ENCODE measurements at places on chromosomes 11 and 22. TPM values are rescaled to one million over a fixed set of nuclear protein-coding genes. Genes with fewer than 3 reads are reported as not detected.

MUC2 gene
- not detected for total RNA-seq

GRCh38 chr22:28822930-28823551 is 22.7 kb upstream of the XBP1 start:
- H3K36me3 ChIP-seq, result peaks cover 67% of the 10 kb centered on the region
- H3K27me3 ChIP-seq, result no peaks in the 10 kb centered on the region
- H3K27ac ChIP-seq, result peak overlapping the region; percentile 99

DNA sequence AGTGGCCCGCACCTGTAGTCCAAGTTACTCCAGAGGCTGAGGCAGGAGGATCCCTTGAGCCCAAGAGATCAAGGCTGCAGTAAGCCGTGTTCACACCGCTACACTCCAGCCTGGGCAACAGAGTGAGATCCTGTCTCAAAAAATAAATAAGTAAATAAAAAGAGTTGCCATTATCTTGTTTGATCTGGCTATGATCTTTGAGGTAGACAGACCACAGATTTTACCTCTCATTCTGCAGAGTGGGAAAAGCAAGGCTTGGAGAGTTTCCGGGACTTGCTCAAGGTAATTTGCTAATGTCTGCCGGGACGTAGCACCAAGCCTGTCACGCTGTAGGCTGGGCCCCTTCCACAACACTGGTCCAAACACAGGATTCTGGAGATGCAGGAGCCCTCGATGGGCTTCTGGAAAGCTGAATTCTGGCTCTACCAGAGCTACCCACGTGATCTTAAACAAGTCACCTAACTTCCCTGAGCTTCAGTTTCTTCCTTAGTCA is 6.8 kb downstream of the GRAP2 start:
- H3K4me1 ChIP-seq, result peaks cover 74% of the 10 kb centered on the region
- peak overlapping the region; percentile 89 for H3K27ac ChIP-seq
- no peaks in the 10 kb centered on the region for H3K27me3 ChIP-seq
- peak; percentile 39 for DNase-seq
- peaks cover 69% of the 10 kb centered on the region for H3K36me3 ChIP-seq
- H3K4me3 ChIP-seq, result peak overlapping the region; percentile 99

B3GAT1 gene
- 1.4 TPM for total RNA-seq

NCR3LG1 gene
- total RNA-seq, result 0.42 TPM

DNA sequence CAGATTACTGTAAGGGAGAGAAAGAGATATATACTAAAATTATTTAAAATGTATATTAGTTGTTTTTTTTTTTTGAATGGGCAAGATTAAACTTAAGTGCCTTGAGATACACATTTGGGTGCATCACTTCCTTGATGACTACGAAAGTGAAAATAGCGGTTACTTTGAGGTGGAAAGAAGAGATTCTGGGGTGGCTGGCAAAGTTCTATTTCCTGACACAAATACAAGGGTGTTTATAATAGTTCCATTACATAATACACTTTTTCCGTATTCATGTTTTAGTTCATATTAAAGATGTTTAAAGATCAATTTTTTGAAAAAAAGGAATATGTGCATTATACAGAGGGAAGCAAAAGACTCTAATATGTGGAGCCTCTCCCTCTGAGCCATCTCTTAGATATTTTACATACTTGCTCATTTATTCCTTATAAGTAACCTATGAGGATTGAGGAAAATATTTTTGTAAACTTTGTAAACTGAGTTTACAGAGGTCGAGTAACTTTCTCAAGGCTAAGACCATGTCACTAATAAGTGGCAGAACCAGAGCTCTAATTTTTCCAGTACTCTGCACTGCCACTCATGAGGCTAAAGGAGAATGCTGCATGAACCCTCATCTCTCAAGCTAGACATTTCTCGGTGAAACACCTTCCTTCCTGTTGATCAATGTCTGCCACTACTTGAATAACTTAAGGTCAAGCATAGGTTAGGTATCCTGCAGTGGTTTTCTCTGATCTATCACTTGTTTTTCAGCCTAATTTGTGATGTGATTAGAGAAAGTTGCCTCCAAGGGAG is 58.6 kb downstream of the DDIAS start:
- H3K27ac ChIP-seq, result peak overlapping the region; percentile 89
- peaks cover 69% of the 10 kb centered on the region for H3K4me1 ChIP-seq
- H3K36me3 ChIP-seq, result peaks cover 49% of the 10 kb centered on the region
- peak; percentile 72 for DNase-seq

DNA sequence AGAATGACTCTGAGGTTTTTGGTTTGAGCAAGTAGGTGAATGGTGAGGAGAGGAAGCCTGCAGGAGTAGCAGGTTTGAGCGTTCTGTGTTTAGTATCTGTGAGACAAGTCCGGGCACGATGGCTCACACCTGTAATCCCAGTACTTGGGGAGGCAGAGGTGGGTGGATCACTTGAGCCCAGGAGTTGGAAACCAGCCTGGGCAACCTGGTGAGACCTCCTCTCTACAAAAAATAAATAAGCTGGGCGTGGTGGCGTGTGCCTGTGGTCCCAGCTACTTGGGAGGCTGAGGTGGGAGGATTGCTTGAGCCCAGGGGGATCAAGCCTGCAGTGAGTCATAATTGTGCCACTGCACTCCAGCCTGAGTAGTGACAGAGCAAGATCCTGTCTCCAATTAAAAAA is 9.7 kb upstream of the CENATAC start:
- H3K27me3 ChIP-seq, result no peaks in the 10 kb centered on the region
- no peak overlapping the region for H3K27ac ChIP-seq
- H3K36me3 ChIP-seq, result peaks cover 4% of the 10 kb centered on the region
- H3K4me3 ChIP-seq, result no peak overlapping the region

APOBEC3B gene
- 8.8 TPM for total RNA-seq

OR4D9 gene
- not detected for total RNA-seq

GRCh38 chr11:126892756-126893155 is 107.8 kb downstream of the KIRREL3 start:
- no peaks in the 10 kb centered on the region for H3K36me3 ChIP-seq
- no peak overlapping the region for H3K27ac ChIP-seq

TSSK2 gene
- not detected for total RNA-seq

MAP6 gene
- 0.25 TPM for total RNA-seq

DNA sequence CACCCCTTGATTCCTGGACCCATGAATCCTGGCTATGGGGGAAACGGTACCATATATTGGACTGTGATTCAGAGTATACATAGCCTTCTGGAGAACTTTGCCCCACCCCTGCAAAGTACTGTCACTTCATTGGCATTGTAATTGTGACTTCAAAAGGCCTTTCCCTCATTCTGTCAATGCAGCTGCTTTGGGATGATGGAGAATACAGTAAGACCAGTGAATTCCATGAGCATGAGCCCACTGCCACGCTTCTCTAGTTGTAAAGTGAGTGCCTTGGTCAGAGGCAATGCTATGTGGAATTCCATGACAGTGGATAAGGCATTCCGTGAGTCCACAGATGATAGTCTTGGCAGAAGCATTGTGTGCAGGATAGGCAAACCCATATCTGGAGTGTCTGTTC is 25.7 kb upstream of the MSANTD2 start:
- DNase-seq, result no peak
- H3K36me3 ChIP-seq, result no peaks in the 10 kb centered on the region
- H3K27ac ChIP-seq, result no peak overlapping the region

THAP12 gene
- 56.1 TPM for total RNA-seq

DNA sequence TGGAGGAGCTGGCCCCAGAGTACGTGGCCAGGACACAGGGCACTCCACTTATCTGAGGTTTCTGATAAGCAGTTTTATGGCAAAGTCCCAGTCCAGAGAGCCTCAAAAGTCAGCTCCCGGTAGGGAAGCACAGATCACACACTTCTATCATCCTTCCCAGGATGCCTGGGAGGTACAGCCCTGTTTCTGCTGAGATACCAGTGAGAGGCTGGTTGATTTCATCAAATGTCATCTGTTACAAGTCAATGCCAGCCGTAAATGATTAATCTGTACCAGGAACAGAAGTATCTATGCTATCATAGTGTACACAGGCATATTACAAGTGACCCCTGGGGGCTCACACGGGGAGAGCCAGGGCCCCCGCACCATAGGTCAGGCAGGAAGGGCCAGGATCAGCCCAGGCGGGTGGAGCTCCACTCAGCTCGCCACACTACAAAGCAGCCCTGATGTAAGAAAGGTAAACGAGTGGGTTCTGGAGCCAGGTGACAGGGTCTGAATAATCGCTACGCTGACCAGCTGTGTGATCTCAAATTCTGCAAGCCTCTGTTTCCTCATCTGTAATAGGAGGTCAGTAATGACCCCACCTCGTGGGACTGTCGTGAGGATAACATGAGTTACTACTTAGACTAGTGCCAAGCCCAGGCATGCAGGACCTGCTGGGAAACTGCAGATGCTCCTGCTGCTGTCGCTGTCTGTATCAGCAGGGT is 17.6 kb downstream of the PLA2G6 start:
- peaks cover 31% of the 10 kb centered on the region for H3K4me1 ChIP-seq
- DNase-seq, result no peak
- no peak overlapping the region for H3K4me3 ChIP-seq
- no peaks in the 10 kb centered on the region for H3K27me3 ChIP-seq
- peaks cover 24% of the 10 kb centered on the region for H3K36me3 ChIP-seq

- no peaks in the 10 kb centered on the region for H3K36me3 ChIP-seq
- H3K4me1 ChIP-seq, result no peaks in the 10 kb centered on the region
- no peaks in the 10 kb centered on the region for H3K27me3 ChIP-seq
- no peak for DNase-seq
- H3K27ac ChIP-seq, result no peak overlapping the region
- no peak overlapping the region for H3K4me3 ChIP-seq
Observed at GRCh38 chr11:3148255-3148989, 16.7 kb downstream of the OSBPL5 start.

DNA sequence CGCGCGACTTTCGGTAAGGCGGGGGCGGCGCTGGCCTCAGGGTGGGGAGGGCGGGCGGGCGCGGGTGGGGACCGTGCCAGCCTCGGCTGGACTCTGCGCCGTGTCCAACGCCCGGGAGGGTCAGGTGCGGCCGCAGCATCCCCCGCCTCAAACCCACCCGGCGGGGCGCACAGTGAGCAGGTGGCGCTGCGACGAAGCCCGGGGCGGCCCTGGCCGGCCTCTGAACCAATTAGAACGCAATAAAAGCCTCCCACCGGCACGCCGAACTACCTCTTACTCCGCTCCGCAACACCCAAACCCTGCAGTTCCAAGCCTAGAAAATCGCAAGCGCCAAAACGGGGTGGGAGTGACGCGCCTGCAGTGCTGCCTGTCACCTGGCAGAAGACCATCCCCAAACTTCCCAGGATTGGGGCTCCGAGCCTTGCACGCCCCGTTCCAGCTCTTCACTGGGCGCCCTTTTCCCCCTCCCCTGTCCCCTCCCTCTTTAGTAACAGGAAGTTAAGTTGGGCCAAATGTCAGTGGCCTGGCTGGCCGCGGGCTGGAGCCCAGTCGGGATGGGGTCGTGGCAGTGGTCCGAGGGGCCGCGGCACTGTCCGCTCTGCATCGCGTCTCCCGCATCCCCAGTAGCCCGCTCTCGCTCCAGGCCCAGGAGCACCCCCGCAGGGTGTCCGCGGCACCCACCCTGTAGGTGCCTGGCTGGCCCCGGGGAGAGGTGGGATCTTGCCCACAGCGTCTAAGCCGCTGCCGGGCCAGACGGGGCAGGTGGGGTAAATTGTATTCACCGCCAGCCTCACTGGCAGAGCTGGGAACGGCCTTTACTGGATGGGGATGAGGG is 541 bp downstream of the MICAL2 start:
- H3K4me1 ChIP-seq, result peaks cover 46% of the 10 kb centered on the region
- peak overlapping the region; percentile 73 for H3K27ac ChIP-seq
- DNase-seq, result peak; percentile 39
- H3K27me3 ChIP-seq, result no peaks in the 10 kb centered on the region
- H3K4me3 ChIP-seq, result peak overlapping the region; percentile 75

DNA sequence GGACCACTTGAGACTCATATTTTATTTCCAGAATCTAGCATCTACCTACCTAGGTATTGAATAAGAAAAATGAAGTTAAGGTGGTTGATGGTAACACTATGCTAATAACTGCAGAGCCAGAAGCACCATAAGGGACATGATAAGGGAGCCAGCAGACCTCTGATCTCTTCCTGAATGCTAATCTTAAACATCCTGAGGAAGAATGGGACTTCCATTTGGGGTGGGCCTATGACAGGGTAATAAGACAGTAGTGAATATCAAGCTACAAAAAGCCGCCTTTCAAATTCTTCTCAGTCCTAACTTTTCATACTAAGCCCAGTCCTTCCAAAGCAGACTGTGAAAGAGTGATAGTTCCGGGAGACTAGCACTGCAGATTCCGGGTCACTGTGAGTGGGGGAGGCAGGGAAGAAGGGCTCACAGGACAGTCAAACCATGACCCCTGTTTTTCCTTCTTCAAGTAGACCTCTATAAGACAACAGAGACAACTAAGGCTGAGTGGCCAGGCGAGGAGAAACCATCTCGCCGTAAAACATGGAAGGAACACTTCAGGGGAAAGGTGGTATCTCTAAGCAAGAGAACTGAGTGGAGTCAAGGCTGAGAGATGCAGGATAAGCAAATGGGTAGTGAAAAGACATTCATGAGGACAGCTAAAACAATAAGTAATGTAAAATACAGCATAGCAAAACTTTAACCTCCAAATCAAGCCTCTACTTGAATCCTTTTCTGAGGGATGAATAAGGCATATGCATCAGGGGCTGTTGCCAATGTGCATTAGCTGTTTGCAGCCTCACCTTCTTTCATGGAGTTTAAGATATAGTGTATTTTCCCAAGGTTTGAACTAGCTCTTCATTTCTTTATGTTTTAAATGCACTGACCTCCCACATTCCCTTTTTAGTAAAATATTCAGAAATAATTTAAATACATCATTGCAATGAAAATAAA is 2.1 kb downstream of the HBB start:
- DNase-seq, result no peak
- no peaks in the 10 kb centered on the region for H3K4me1 ChIP-seq
- H3K27ac ChIP-seq, result no peak overlapping the region
- no peaks in the 10 kb centered on the region for H3K27me3 ChIP-seq
- no peaks in the 10 kb centered on the region for H3K36me3 ChIP-seq
- H3K4me3 ChIP-seq, result no peak overlapping the region

DNA sequence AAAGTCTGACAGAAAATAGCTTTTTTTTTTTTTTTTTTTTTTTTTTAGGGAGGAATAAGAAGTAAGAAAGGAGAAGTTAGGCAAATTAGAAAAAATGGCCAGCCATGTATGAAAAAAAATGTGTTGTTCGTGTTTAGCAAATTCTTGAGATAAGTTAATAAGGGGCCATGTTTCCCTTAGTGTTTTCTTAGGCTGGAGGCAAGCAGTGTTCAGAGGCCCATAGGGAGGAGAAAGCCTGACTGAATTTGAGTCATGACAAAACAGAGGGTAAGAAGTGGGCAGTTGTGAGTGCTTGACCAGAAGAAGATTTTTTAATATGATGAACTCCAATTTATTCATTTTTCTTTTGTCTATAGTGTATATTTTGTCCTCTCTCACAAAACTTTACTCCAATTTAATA is 766.4 kb downstream of the FAM181B start:
- H3K36me3 ChIP-seq, result no peaks in the 10 kb centered on the region
- no peaks in the 10 kb centered on the region for H3K27me3 ChIP-seq
- DNase-seq, result no peak

- no peak overlapping the region for H3K27ac ChIP-seq
- H3K4me3 ChIP-seq, result no peak overlapping the region
- DNase-seq, result no peak
- H3K4me1 ChIP-seq, result no peaks in the 10 kb centered on the region
- H3K36me3 ChIP-seq, result no peaks in the 10 kb centered on the region
- H3K27me3 ChIP-seq, result peaks cover 12% of the 10 kb centered on the region
Observed at GRCh38 chr11:130854483-130854882, 61.8 kb downstream of the SNX19 start.
